Esophagus mucosa (tissue), 1 donor: ENCODE measurements at places on chromosomes 16 and 17.

DNA sequence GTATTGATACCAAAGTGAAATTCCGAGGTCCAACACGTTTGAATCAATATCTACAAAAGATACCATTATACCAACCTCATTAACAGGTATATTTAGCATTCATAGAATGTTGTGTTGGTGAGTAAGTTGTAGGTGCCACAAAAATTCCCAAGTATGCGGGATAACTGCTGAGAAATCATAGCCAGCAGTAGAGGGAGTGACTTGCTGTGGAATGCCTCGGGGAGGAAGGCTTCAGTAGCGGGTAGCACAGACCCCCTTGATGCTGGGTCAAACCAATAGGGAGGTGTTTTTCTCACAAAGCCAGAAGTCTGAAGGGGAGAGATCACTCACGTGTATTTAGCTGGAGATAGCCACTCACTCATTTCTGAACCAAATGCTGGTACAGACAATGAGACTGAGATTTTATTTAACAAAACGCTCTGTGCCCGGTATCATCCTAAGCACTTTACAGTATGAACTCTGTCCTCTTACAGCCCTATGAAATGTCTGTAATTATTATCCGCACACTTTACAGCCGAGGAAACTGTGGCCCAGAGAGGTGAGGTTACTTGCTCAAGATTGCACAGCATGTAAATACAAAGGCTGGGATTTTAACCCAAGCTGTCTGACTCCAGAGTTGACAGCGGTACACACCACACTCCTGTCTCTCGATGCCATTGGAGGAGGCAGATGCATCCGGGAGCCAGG lies 23.1 kb downstream of the HSBP1 start:
- no peak for ATAC-seq

DNA sequence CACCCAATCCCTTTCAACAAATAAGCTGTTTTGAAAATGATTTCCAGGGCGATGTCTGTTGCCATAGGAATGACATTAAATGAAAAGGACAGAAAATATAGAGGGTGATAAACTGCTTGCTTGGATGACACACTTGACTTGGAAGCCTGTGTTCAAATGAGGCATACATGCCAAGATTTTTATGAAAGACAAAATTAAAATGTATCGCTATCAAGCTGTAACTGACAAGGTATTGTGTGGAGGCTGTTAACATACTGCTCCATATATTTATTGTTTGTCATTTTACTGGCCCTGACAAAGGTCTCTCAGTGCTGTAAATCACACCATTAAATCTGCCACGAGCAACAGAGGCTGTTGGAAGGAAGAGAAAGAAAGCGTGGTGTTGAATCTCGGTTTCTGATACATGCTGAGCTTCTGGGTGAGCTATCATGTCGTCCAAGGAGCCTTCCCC lies 456.2 kb upstream of the SALL1 start:
- ATAC-seq, result no peak

GRCh38 chr17:2786176-2786881 lies 9.9 kb upstream of the RAP1GAP2 start:
- peak; percentile 93 for ATAC-seq

DNA sequence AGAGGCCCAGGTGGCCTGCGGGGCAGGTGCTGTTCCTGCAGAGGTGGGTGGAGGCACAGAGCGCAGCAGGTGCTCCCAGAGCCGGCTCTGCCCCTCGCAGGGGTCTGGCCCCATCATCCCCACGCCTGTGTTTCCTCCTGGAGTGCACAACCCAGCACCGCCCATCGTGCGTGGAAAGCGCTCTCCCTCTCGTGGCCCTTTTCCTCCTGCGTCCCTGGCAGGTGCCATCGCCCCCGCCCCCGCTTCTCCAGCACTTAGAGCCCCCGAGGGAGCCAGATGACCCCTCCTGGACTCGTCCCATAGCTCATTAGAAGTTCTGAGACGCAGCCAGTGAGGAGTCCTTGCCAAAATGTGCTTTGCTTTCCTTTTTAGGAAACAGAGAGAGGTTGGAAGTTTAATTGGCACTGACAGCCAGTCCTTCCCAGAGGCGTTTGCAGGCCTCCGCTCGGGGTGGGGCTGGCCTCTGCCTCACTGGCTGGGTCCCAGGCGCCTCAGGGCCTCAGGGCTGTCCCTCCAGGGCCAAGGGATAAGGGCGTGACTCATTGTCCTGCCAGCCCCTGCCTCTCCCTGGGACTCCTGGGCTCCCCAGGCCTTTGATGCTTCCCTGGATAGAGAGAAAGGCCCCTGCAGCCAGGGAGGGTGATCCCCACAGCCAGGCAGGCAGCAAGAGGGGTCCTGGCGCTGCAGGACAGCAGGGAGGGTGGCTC lies 32.2 kb upstream of the CHMP6 start:
- ATAC-seq, result peak; percentile 46

DNA sequence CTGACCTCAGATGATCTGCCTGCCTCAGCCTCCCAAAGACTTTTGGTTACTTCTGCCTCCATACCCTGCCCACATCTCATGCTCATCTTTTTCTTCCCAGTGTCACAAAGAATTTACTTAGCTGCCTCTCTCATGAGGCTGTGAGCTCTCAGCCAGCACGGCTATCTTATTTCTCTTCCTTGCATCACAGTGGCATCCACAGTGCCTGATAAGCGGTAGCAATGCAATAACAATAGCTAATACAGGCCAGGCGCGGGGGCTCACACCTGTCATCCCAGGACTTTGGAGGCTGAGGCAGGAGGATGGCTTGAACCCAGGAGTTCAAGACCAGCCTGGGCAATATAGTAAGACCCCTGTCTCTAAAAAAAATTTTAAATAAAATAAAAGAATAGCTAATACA lies 15.5 kb upstream of the MARVELD3 start:
- no peak for ATAC-seq

- ATAC-seq, result peak; percentile 6
Observed at GRCh38 chr16:2008631-2009163, 924 bp downstream of the ZNF598 start.
